ENCODE measurements at places on chromosomes 16 and 17.

DNA sequence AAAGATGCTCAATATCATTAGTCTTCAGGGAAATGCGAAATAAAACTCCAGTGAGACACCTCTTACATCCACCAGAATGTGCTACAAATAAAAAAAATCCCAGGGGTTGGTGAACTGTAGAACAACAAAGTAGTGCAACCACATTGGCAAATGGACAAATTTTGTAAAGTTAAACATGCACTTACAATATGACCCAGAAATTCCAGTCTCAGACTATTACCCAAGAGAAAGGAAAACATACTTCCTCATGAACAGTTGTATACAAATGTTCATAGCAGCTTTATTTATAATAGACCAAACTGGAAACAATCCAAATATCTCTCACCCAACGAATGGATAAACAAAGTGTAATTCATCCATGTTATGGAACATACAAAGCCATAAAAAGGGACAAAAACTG, 239.5 kb downstream of the ABCC12 start:
- DNase-seq, result no peak

DNA sequence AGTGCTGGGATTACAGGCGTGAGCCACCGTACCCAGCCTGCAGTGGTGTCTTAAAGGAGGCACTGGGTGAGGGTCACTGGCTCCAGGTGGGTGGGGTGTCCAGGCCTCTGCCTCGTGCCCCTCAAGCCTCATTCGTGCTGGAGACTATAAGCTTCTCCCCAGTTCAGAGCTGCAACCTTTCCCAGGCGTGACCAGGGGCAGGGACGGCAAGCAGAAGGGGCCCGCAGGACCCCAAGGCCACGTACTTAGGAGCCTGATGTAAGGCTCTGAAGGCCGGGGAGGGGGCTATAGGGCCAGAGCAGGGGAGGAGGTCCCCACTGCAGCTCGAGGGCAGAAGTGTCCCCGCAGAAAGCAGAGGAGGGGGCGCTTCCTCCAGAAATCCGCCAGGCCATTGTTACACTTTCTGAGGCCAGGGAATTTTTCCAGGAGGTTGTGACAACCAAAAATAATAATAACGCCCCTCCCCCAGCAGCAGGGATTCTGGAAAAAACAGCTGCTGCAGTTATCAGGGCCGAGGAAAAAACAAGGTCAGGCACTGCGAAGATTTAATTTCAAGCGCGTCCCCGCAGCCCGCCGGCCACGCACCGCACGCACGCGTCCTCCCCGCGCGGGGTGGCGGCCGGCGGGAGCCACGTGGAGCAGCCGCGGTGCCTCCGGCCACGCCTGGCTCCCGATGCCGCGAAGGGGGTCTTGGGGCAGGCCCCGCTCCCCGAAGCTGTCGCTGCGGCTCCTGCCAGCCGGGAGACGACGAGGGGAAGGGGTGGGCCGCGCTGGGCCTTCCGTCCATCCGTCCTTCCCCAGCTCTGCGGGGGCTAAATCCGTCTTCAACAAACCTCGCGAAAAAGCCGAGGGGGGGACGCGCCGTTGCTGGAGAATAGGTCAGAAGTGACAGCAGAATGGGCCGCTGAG, 45.8 kb upstream of the SLC38A10 start:
- DNase-seq, result no peak

DNA sequence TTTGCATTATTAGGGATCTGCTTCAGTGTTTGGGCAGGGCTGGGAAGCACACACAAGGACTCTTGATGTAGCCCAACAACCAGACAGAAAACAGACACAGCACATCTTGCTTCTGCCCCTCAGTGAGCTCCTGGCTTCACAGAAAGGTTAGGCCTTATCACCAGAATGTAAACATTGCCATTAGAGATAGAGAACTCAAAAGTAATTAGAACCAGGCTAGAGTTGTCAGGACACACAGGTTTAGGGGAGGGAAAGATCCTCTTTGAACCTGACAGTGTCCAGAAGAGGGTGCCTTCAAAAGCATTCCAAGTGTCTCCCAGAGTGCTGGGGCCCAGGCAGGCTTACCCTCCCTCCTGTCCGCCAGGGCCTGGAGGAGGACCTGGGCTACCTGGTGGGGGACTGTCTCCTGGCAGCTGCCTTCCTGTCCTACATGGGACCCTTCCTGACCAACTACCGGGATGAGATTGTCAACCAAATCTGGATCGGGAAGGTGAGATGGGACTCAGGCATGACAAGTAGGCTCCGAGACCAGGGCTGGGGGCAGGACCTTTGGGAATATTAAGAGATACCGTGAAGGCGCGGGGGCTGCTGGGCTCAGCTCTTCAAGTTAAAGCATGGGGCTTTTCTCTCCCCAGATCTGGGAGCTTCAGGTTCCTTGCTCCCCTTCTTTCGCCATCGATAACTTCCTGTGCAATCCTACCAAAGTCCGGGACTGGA, 16.9 kb upstream of the KDM6B start:
- no peak for DNase-seq

- DNase-seq, result no peak
Observed at GRCh38 chr16:78729687-78730086, 630.2 kb downstream of the WWOX start.

DNA sequence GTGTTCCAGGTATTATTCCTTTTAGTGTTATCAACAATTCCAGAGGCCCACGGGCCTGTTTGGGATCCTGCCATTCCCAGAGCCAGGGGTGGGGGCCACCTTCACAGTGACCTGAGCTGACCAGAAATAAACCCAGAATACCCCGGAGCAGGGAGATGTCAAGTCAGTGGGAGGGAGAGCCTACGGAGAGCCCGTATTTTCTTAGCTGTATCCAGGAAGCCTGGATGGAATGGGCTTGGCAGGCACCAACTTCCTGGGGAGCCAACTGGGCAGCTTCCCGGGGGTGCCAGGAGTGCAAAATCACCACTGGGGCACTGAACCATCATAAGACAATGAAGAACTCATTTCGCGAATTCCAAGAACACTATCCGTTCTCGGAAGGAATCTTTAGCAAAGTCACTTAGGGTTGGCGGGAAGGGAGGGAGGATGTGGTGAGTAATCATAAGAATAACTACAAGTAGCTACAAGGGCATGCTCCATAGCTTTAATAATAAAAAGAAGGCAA, 13.2 kb upstream of the MRTFB start:
- no peak for DNase-seq

- DNase-seq, result no peak
Observed at GRCh38 chr17:41512546-41513167, 6.0 kb downstream of the KRT15 start.

- DNase-seq, result no peak
Observed at GRCh38 chr16:23676924-23677480, 1.7 kb upstream of the PLK1 start.

DNA sequence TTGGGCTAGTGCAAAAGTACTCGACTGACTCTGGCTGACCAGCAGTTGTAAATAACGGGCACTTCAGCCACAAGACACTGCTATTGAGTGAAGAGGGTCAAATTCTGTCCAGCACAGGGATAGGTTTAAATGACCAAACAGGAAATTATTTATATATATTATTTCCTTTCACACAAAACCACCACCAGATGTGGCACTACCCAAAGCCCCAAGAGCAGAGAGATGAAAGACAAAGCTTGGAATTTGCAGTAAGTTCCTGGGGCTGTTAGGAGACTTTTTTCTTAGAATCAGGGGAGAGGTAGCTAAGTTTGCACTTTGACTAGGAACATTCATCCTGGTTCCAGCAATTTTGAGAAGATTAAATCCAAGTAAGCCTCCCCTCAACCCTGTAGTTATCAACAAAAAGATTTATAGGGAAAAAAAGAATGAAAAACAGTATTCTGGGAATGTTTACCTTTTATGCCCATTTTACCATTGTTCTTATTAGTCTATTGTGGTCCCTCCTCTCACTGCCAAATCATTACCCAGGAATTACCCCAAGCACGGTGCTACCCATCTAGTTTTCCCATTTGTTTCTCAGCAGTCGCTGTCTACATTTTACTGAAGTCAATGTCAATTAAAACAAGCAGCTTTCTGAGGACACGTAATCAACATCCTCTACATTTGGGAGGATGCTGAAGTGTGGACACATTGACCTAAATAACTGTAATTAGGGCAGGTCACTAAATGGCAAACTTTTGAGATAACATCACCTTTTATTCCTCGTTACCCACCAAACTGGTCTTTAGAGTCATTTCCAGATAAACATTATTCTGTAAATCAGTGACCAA, 43.5 kb downstream of the GRB7 start:
- no peak for DNase-seq

DNA sequence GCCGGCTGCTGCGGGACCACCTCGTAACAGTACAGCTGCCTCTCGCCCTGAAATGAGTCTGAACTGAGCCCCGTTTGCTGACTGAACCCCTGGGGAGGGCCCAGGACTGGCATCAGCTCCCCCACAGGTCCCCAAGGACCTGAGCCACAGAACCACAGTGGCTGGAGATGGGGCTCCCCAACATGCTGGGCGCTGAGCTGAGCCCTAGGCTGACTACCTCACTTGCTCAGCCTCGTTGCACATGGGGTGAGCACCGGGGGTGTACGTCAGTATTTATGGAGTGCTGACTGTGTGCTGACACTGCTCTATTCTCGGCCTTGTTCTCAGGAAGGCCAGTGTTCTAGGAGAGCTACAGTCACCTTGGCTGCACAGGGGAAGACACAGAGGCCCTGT, 6.6 kb upstream of the VASN start:
- DNase-seq, result no peak

GRCh38 chr16:84889066-84889465, 69.3 kb downstream of the CRISPLD2 start:
- no peak for DNase-seq

DNA sequence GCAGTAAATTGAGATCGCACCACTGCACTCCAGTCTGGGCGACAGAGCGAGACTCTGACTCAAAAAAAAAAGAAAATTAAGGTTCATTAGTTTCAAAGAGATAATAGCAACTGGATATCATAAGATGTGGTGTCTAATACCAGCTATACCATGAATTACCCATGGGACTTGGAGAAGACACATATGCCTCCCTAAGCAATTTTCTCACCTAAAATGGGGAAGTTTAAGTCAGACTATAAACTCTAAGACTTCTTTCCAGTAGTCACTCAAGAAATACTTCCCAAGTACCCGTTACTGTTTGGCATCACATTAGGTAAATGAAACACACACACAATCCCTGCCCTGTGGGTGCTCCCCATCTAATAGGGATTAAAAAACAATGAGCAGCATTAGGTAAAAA, 22.6 kb downstream of the SMURF2 start:
- no peak for DNase-seq

DNA sequence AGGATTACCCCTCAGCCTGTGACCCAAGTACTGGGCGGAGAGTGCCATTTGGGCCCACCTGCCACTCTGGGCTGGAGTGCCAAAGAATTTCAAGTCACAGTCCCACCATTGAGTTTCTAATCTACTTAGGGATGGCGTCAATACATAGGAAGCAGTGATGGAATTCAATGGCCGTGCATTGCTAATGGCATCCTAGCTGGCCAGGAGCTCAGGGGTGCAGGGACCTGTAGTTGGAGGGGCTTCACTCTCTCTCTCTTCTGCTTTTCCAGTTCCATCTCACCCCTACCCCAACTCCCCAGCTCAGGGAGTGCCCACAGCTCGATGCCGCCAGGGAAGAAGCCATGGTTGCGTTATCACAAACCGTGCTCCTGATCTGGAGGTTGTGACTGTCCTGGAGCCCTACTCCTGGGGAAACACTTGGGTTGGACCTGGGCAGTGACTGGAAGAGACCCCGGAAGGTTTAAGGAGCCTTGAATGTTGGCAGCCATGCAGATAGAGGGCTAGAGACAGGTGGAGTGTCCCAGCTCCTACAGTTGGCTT, 2.4 kb downstream of the MMP15 start:
- DNase-seq, result no peak

GRCh38 chr16:10617662-10618420, 37.4 kb upstream of the EMP2 start:
- DNase-seq, result no peak

DNA sequence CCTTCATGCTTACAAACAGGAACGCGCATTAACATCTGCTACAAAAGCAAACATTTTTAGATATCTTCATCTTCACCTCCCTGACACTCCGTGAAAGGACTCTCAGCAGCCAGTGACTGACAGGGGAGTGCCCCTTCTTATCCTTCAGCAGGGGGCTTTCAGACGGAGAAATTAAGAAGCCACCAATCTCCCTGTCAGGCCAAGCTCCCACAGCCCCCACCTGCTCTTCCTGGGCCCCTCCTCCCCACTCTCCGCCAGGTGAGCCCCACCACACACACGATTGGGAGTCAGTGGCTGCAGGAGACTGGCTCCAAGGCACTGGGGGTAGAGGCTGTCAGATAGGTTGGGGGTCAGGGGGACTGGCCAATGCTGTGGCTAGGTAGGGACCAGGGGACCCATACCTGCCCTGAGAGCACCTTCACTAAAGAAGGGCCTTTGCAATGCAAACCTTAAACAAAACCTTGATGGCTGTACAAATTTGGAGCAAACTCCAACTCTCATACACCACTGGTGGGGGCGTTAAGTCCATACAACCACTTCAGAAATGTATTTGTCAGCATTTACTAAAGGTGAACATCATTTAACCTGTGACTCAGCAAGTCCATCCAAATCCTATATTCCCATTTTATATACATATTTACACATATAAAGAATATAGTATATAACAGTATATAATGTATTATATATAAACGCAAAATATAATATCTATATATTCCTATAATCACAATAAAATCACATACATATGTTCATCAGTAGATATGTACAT, 232.2 kb downstream of the ZNF423 start:
- no peak for DNase-seq

DNA sequence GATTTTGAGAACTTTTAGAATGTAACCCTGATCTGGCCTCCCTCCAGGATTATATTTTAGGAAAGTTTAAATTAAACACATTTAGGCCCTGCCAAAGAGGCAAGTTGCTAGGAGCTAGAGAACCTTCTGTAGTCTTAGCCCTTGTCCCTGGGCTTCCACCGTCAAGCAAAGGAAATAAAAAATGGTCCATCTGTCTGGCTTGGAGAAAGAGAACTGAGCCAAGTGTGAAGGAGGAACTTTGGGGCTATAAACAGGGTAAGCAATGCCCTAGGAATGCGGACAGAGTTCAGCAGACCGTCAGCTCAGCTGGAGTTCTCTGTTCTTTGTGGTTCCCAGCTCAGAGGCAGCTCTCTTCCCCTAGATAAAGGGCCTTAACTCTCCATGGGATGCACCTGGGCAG, 29.6 kb downstream of the RCVRN start:
- DNase-seq, result no peak

GRCh38 chr17:47299239-47299910, 24.4 kb upstream of the EFCAB13 start:
- DNase-seq, result no peak

DNA sequence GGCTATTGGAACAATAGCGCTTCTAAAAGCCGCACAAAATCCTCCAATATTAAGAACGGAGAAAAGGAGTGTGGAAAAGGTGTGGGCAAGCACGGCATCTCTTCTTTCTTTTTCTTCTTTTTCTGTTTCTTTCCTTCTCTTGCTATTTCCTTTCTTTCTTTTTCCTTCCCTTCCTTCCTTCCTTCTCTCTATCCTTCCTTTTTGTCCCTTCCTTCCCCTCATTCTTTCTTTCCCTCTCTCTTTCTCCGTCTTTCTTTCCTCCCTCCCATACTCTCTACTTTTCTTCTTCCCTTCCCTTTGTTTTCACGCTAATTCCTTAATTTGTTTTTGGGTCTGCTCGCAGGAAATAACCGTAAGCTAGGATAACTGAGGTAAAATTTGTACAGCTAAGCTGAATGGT, 478.2 kb downstream of the MAF start:
- DNase-seq, result no peak

- DNase-seq, result no peak
Observed at GRCh38 chr17:68497885-68498319, 14.3 kb upstream of the PRKAR1A start.

- no peak for DNase-seq
Observed at GRCh38 chr16:239948-240277, 5.3 kb downstream of the FAM234A start.

Measured in NCI-H2029 treated with DMSO at 0.1 percent for 48 hours (cell line).